ENCODE measurements at places on chromosomes 4 and X. TPM values are rescaled to one million over a fixed set of nuclear protein-coding genes. Genes with fewer than 3 reads are reported as not detected.

GRCh38 chr4:31979988-31980387 is 1259.8 kb downstream of the PCDH7 start:
- DNase-seq = no peak

CDX4 gene
- total RNA-seq = not detected

GRCh38 chrX:102652031-102652688 is 877 bp downstream of the GPRASP1 start:
- DNase-seq = peak; percentile 15

HS6ST2 gene
- 6.0 TPM for total RNA-seq

RIBC1 gene
- 0.49 TPM for total RNA-seq

GRCh38 chr4:1864076-1865008 is 6.9 kb upstream of the NSD2 start:
- DNase-seq = no peak

UGT2B15 gene
- total RNA-seq = not detected

DNA sequence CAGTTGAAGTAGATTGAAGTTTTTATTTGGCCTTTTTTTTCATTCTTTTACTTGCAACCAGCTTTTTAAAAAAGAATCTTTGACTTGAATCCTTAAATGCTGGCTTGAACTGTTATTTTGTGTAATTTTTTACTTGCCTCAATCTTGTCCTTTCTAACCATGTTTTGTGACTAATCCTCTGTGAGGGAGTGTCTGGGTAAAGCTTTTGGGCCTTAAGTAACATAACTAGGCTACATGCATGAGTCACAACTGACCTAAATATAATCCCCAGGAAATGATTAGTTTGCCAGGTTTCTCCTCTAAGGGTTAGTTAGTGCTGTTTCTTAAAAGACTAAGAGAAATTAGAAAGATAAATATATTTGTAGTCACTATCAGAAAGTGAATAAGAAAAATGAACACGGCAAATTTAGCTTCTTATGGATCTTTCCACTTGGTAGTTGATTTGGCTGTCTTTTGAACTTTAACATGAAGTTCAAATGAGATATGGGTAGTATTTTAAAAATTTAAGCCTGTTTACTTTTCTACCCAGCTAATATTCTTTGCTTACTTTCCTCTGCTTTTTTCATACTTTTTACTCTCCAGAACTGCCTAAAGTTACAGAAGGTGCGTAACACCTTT is 13.0 kb downstream of the EXOC1 start:
- DNase-seq = no peak

DNA sequence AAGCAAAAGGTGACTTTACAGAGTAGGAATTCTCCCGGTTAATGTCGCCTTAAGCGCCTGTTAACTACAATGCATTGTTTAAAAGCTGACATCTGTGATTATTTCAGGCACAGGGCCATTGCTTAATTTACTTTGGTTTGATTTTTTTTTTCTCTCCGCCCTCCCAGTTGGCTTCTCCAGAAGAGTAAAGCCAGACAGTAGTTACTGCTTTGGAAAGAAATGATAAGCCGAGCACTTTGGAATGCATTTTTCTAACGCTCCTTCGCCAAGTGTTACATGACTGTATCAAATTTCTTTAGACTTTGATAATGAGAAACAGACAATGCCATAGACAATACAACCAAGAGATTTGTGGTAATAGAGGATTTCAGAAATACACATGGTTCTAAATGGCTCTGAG is 383.0 kb upstream of the TENM3 start:
- DNase-seq = peak; percentile 86

DNA sequence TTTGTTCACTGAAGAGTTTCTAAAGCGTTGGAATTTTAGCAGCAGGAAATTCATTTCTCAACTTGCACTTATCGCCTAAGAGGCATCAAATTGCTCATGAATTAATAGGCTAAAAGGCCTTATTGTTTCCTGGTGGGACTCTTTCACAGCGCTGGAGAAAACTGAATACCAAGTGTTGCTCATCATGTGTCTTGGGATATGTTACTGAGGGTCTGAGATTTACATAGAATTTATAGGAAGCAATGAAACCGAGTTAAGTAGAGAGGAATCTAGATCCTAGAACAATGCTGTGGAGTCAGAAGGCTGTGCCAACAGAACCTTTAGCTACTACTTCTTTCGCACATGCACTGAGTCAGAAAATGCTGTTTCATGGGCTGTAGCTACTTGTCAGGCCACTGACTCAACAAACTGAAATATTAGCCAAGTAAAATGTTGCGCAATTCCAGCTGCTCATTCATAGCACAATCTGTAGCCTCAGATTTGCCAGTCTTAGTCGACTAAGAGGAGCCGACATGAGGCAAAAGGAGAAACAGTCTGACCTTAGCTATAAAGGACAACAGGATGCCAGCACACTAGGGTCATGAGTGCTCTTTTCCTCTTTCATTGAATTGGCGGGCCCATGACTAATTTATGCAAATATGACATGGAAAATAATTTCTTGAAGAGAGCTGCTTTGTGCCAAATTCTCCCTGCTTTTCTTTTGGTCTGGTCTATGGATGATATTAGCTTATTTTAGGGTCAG is 35.9 kb upstream of the CXCL8 start:
- DNase-seq = peak; percentile 90

- no peak for DNase-seq
Observed at GRCh38 chr4:5472160-5472591, 236.2 kb downstream of the EVC2 start.

NHSL2 gene
- 6.9 TPM for total RNA-seq

DNA sequence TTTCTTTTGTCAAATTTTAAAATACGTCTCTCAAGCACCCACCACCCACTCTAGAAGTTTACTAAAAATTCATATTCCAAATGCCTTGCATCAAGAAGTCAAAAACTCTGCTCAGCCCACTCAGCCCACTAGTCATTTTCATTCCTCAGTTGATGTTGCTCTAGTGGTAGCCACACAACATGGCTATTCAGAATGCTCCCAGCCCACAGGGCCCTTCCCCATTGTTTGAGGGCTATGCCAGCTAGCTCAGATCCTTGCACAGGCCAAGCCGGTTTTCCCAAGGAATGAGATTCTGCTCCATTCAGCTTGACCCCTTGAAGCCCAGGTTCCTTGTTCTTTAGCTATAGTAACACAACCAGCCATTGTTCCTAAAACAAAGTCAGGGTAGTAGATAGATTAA is 297.5 kb upstream of the RASGEF1B start:
- DNase-seq = no peak

DNA sequence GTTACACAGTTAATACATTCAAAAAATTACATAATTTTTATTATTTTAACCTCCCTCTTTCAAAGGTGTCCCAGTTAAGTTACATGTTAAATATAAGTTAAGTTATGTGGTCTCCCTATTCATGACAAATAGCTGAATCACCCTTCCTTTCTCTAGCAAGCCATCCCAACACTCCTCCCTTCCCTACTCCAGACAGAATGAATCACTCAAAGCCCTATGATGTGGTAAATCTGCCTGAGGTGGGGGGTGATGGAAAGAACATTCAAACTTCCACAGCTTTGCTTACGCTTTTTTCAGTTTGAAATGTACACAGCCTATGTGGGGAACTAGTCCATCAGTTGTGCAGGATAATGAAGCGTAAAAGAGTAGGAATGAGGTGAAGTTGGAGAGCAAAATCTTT is 90.2 kb downstream of the CXCL13 start:
- DNase-seq = no peak

TMEM150C gene
- total RNA-seq = 11.6 TPM

DNA sequence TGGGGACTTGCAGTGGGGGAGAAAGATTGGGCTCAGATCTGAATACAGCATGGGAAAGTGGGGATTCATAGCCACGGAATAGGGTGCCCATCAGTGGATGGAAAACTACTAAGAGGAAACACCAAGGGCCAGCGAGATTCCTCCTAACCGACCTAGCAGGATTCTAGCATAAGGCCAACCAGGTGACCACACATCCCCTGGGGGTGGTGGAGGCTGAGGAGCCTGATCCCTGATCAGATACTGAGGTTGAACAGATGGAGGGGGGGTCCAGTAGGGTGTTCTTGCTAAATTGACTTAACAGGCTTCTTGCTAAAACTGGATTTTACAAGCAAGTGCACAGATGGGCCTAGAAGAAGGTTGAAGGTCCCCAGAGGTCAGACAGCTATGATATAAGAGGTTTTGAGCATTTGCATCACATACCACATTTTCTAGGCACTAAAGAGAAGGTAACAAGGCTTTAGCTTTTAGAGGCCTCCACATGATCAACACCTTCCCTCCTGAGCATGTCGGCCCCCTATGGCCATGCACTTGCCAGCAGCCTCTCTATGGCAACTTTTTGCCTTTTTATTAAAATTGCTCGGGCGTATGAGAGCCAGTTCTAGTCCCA is 69.1 kb upstream of the PUDP start:
- no peak for DNase-seq

DNA sequence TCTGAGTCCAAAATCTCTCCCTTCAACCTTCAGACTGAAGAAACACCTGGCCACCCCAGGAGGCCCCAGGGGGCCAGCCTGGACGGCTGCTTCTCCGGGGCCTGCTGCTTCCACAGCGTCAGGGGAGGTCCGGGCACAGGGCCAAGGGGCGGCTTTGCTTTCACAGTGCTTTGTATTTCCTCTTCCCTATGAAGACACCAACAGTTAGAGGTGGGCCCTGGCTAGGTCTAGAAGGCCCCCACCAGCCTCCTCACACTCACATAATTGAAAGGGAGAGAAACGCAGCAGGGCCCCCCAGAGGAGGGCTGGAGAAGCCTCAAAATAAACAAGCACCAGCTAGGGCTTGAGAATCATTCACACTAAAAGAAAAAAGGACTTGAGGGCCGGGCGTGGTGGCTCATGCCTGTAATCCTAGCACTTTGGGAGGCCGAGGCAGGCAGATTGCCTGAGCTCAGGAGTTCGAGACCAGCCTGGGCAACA is 17.8 kb downstream of the SCD5 start:
- peak; percentile 32 for DNase-seq

DNA sequence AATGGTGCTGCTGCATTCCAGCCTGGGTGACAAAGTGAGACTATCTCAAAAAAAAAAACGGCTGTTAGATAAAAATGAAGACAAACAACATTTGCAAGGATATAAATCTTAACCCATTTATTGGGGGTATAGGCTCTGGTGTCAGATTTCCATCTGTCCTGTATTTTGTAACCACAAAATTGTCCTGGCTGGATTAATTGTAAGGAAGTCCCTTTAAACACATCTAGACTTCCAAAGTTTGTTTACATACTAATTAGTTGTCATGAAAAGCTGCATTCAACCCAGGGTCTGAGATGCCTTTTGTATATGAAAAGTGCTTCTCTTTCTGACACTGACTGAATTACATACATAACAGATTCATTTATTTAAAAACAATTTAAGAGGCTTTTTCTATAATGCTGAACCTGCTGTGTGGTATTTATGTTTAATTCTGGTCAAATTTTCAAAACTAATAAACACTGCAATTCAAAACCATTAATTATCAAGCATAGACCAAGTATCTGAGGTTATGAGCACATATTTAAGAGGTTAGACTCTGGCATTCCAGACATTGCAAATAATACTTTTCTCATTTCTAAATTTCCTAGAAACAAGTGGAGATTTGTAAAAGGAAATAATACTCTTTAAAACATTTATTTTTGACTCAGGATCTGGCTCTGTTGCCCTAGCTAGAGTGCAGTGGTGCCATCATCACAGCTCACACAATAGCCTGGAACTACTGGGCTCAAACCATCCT is 17.5 kb upstream of the UGDH start:
- DNase-seq = no peak

- DNase-seq = no peak
Observed at GRCh38 chr4:25012655-25013054, 18.1 kb downstream of the LGI2 start.

DNA sequence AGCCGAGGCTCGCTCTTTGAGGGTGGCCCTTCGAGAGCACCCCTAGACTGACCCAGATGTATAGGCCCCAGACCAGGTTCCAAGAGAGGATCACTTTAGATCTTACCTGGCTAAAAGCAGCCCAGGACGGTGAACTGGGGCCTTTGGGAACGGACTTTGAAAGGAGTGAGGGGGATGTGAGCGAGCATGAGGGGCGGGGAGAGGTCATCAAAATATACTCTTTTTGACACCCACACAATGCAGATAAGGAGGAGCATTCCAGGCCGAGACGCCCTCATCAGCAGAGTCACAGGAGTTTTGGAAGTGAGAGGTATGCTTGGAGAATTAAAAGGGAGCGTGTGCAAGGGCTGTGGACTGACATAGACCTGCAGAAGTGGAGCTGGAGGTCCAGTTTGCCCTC is 528 bp downstream of the NSDHL start:
- no peak for DNase-seq

DNA sequence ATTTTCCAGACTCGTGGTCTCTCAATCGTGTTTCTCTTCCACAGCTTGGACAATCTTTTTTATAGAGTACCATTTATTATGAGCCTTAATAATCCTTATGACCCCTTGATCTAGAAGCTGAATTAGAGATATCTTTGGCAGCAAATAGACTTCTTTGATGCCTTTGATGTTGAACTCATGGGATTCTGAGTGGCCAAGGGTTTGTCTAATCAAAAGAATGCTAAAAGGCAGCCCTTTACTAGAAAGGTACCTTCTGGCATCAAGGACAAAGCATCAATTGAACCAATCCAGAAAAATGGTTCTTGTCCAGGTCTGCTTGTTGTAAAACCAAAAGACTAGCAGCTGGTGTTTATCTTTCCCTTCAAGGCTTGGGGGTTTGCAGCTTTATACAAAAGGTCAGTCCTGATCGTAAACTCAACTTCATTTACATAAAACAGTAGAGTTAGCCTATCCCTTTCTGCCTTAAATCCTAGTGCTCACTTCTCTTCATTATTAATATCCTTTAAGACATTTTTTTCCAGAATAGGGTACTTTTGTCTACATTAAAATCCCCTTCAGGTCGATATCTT is 411.3 kb downstream of the FAT4 start:
- no peak for DNase-seq

DNA sequence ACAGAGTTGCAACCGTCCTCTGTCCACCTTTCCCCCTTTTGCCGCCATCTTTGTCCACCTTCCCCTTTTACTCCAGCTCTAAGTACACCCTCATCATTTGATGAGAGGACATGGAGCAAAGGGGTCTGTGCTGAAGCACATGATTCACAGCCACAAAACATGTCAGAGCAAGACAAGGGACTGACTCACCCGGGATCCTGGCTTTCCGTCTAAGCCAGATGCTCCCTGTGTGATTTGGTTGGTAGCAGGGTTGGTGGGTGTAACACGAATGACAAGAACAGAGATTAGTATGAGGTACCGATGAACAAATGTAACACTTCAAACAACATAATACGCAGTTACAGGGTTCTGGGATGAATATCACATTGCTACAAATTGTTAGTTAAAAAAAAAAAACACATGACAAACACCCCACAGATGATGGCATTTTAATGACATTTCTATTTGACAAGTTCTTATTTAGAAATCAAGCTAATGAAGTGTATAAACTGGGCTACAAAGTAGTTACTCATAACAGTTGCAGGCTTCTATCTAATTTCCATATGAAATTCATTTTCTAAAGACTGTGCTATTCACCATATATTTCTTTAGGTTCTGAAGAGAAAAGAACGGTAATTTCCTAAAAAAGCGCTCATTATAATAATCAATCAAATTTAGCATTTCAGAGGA is 71.4 kb upstream of the ETNPPL start:
- DNase-seq = peak; percentile 21

SPIN2B gene
- total RNA-seq = 10.9 TPM

DNA sequence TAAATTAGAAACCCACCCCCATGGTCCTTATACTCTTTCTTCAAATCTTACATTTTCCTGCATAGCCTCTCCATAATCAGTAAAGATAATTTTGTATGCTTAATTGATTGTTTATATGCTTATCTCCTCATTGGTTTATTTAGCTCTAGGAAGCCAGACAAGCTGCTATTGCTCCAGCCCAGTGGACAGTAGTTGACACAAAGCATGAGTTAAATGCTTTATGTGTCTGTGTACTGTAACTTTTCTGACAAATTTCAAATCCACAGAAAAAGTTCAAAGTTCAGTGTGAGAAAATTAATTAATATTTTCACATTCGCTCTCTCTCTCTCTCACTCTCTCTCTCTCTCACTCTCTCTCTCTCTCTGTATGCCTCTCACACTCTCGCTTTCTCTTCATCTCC is 181.7 kb downstream of the GABRB1 start:
- DNase-seq = no peak
